ENCODE measurements at places on chromosomes 16 and 17. TPM values are rescaled to one million over a fixed set of nuclear protein-coding genes. Genes with fewer than 3 reads are reported as not detected.

Gene SYT17
- 0.24 TPM for total RNA-seq

Gene ITGAL
- total RNA-seq, result not detected

Gene KRT17
- 54.1 TPM for total RNA-seq

Gene PSMC3IP
- total RNA-seq, result 30.9 TPM

Gene CCL13
- not detected for total RNA-seq

Gene TBC1D3
- total RNA-seq, result not detected

Gene GABARAP
- total RNA-seq, result 314 TPM

Gene ALOX15B
- 0.17 TPM for total RNA-seq

Gene KRTAP2-1
- total RNA-seq, result not detected

Gene KRT9
- not detected for total RNA-seq

Gene AIPL1
- total RNA-seq, result not detected

Gene RDM1
- total RNA-seq, result 2.1 TPM

Gene LDAF1
- 5.9 TPM for total RNA-seq
